Right lobe of liver (tissue), 6 donors: ENCODE measurements at places on chromosomes 12 and 14. TPM values are rescaled to one million over a fixed set of nuclear protein-coding genes. Genes with fewer than 3 reads are reported as not detected.

- H3K36me3 ChIP-seq = no peaks in the 10 kb centered on the region
- no peak overlapping the region for H3K27ac ChIP-seq
- H3K27me3 ChIP-seq = no peaks in the 10 kb centered on the region
- H3K4me3 ChIP-seq = no peak overlapping the region
- H3K4me1 ChIP-seq = no peaks in the 10 kb centered on the region
These were observed 159.3 kb upstream of the FOXN3 start for GRCh38 chr14:89576145-89576927.

GRCh38 chr14:91573894-91574837, 64.1 kb upstream of the PPP4R3A start:
- no peaks in the 10 kb centered on the region for H3K4me1 ChIP-seq
- no peaks in the 10 kb centered on the region for H3K36me3 ChIP-seq
- peak; percentile 76 for DNase-seq
- no peak overlapping the region for H3K27ac ChIP-seq
- H3K4me3 ChIP-seq = peak overlapping the region; percentile 42

- no peaks in the 10 kb centered on the region for H3K36me3 ChIP-seq
- no peak overlapping the region for H3K27ac ChIP-seq
- no peak overlapping the region for H3K4me3 ChIP-seq
- H3K4me1 ChIP-seq = no peaks in the 10 kb centered on the region
These were observed 12.8 kb upstream of the TESC start for GRCh38 chr12:117111821-117112595.

APOF gene
- total RNA-seq = 112 TPM

IGF1 gene
- 18.9 TPM for total RNA-seq

DNA sequence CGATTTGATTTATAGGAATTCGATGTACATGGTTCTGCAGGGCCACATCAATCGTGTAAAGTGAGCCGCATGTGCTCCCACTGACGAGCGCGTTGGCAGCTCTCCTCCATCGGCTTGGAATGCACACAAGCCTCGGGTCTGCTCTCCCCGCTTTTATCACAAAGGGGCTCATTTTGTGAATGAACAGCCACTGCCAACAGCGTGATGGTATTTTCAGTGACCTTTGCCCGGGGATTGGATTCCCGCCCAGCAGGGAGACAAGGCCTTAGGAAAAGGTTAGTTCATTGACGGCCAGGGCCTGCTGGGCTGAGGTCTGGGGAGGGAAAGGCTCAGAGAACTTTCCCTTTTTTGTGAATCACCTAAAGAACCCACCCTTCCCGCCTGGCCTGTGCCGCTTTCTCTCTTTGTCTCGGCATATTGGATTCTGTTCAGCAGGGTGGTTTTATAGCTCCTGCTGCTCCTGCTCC, 232.1 kb downstream of the MSRB3 start:
- H3K27me3 ChIP-seq = no peaks in the 10 kb centered on the region
- DNase-seq = peak; percentile 87
- H3K36me3 ChIP-seq = no peaks in the 10 kb centered on the region
- peaks cover 3% of the 10 kb centered on the region for H3K4me1 ChIP-seq
- no peak overlapping the region for H3K27ac ChIP-seq

TTC9 gene
- 5.2 TPM for total RNA-seq

DAO gene
- total RNA-seq = 50.1 TPM

NOS1 gene
- total RNA-seq = 0.12 TPM

KCNA1 gene
- not detected for total RNA-seq

CLEC4C gene
- not detected for total RNA-seq

GRCh38 chr14:103527408-103528145, 1.4 kb upstream of the TRMT61A start:
- peaks cover 38% of the 10 kb centered on the region for H3K4me1 ChIP-seq
- no peak for DNase-seq
- H3K4me3 ChIP-seq = no peak overlapping the region

TMEM132C gene
- not detected for total RNA-seq

DNA sequence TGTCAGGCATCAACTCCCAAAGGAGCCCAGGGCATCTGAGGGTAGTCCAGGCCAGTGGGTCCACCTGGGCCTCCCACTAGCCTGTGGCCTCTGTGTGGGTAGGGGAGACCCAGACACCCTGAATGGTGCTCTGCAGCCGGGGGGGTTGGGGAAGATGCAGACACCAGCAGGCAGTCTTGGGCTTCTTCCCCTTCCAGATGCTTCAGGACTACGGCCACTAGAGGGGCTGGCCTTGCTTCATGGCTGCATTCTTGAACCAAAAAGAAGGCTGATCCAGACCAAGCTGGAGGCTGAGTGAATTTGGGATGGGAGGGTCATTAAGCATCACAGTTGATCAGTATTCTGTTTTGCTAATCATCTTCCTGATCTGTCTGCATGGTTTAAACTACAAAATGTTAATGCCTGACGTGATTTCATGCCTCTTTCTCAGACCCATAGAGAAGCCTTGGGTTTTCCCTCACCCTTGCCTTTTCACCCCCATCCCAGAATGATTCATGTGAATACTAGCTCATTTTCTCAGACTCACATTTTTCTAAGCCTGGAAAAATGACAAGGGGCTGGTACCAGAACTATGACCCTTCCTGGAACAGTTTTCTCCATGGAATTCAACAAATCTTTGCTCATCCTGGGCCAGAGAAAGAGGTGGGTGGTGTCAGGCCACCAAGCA, 134.2 kb downstream of the NTF3 start:
- no peaks in the 10 kb centered on the region for H3K27me3 ChIP-seq
- DNase-seq = no peak
- no peak overlapping the region for H3K4me3 ChIP-seq
- H3K4me1 ChIP-seq = no peaks in the 10 kb centered on the region

CACNA1C gene
- total RNA-seq = 0.74 TPM

CCDC196 gene
- 5.6 TPM for total RNA-seq

GRCh38 chr14:100224229-100224866, 14.6 kb upstream of the YY1 start:
- H3K4me3 ChIP-seq = no peak overlapping the region
- H3K27me3 ChIP-seq = no peaks in the 10 kb centered on the region
- no peaks in the 10 kb centered on the region for H3K4me1 ChIP-seq
- H3K36me3 ChIP-seq = no peaks in the 10 kb centered on the region
- H3K27ac ChIP-seq = no peak overlapping the region

DNA sequence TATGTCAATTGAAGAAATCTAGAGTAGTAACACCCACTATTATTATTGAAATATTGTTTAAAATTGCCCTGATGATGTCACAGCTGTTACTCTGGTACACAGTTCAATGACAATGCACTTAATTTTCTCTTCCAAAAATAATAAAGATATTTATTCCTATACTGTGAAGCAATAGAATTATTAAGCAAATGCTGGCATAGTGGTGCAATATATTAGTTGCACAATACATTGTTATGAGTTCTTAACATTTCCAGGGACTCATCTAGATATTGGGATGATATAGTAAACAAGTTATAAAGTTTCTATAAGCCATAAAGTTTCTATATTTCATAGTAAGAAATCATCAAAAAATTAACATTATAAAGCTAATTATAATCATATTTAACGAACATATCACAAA, 897.8 kb downstream of the LRFN5 start:
- no peak overlapping the region for H3K4me3 ChIP-seq
- no peaks in the 10 kb centered on the region for H3K36me3 ChIP-seq
- no peak overlapping the region for H3K27ac ChIP-seq
- H3K4me1 ChIP-seq = no peaks in the 10 kb centered on the region
- no peaks in the 10 kb centered on the region for H3K27me3 ChIP-seq

SERPINA9 gene
- total RNA-seq = not detected

DNA sequence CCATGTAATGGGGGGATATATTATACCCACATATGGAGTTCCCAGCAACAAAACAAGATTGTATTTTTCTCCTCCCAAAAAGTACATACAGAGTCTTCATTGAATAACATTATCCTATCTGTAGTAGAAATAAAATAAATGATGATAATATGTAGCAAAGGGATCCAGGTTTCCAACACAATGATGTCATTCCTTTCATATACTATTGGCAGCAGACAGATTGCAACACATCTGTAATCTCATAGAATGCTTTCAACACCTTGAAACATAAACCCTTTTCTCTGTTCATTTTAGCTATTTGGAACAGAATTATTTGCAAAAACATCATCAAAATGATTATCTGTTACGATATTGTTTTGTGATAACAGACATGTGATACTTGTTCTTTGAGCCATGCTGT, 317.6 kb downstream of the DPF3 start:
- no peaks in the 10 kb centered on the region for H3K36me3 ChIP-seq
- no peak overlapping the region for H3K4me3 ChIP-seq
- no peaks in the 10 kb centered on the region for H3K4me1 ChIP-seq
- no peak overlapping the region for H3K27ac ChIP-seq
- H3K27me3 ChIP-seq = no peaks in the 10 kb centered on the region

TROAP gene
- 2.6 TPM for total RNA-seq

DNA sequence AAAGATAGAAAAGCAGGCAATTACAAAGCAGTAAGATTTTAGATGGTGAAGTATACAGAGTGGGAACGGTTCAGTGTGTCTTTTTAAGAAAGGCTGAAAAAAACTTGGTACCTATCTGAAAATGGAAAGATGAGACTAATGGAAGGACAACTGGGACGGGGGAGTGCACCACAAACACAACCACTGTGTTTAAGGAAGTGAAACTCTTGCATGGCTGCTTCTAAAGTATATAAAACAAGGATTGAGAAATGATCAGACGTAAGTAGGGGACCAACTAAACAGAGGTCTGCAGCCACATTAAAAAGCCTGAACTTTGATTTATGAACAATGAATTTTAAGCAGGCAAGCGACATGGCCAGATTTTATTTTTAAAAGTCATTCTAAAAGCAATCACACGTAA, 328.6 kb downstream of the MDGA2 start:
- no peak overlapping the region for H3K27ac ChIP-seq
- no peaks in the 10 kb centered on the region for H3K4me1 ChIP-seq

DNA sequence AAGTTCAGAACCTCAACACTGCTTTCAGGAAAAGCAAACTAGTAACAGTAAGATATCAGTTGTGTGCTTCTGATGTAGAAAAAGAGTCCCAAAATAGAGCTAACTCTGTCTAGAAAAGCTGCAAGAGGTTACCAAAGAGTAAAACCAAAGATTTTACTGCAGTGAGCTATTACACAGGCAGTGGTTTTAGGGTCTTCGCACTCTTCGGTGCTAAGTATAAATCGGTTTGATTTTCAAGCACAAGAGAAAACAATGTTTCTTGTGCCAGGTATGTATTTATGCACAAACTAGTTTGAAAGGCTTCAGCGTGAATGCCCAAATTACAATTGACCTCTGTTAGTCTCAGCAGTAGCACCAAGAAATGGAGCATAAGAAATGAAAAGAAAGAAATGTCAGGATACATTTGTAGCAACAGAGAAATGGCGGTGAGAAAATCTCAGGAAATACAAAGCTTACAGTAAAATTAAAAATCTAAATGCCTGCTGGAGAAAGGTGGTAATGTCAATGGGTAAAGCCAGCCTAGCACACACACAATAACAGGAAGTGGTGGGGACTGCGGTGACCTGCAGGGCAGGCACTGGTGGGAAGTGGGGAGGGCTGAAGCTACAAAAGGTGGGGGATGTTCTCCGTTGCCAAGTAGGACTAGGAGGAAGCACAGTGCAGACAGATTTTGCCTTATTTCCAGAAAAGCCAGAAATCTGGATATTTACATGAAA, 18.0 kb upstream of the DYRK2 start:
- H3K36me3 ChIP-seq = no peaks in the 10 kb centered on the region
- H3K4me3 ChIP-seq = no peak overlapping the region

GRCh38 chr12:25866586-25867378, 91.7 kb upstream of the RASSF8 start:
- DNase-seq = no peak
- H3K4me3 ChIP-seq = no peak overlapping the region
- H3K36me3 ChIP-seq = no peaks in the 10 kb centered on the region
- H3K27me3 ChIP-seq = no peaks in the 10 kb centered on the region
- no peaks in the 10 kb centered on the region for H3K4me1 ChIP-seq

GRCh38 chr12:105224399-105224798, 11.6 kb downstream of the APPL2 start:
- no peak overlapping the region for H3K27ac ChIP-seq
- H3K4me3 ChIP-seq = no peak overlapping the region
- H3K27me3 ChIP-seq = no peaks in the 10 kb centered on the region
- peaks cover 3% of the 10 kb centered on the region for H3K36me3 ChIP-seq

CISTR gene
- not detected for total RNA-seq

DNA sequence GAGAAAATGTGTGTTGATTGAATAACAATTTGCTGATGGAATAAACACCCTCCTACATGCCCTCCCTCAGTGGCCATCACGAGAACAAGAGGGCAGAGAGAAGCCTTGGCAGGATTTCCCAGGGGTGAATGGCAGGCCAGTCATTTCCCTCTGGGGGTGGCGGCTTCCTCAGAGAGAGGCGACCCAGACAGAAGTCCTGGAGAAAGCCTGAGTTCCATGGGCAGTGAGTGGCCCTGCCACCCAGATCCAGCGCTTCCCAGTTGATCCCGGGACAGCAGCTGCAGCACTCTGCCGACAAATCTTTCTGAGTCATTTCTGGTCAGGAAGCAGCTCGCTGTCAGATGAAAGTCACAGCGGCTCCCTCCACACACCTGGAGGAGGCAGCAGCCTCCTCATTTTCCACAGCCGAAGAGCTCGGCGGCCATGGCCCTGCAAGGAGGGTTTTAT, 123.0 kb downstream of the SCARB1 start:
- H3K4me1 ChIP-seq = peaks cover 25% of the 10 kb centered on the region
- no peak overlapping the region for H3K27ac ChIP-seq
- no peaks in the 10 kb centered on the region for H3K27me3 ChIP-seq
- no peak overlapping the region for H3K4me3 ChIP-seq
- no peaks in the 10 kb centered on the region for H3K36me3 ChIP-seq
- DNase-seq = peak; percentile 85

GRCh38 chr14:33237115-33237740, 298.5 kb downstream of the NPAS3 start:
- H3K4me1 ChIP-seq = no peaks in the 10 kb centered on the region
- no peaks in the 10 kb centered on the region for H3K27me3 ChIP-seq
- no peak overlapping the region for H3K4me3 ChIP-seq
- no peak for DNase-seq

DNA sequence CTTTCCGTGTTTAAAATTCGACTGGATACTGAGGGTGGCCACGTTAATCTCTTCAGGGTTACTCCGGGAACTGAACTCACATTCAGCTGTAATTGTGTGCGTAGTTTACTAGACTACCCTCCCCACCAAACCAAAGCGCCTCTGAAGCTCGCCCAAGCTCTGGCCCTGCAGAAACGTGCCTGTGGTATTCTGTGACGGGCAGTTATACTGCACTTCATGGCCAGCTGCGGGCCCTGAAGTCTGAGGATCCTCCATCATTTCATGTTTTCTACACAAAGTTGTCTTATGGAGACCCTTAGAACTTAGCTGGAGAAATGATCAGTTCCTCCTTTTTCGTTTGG, 688 bp downstream of the ZNF26 start:
- no peaks in the 10 kb centered on the region for H3K4me1 ChIP-seq
- H3K4me3 ChIP-seq = peak overlapping the region; percentile 84
- no peaks in the 10 kb centered on the region for H3K27me3 ChIP-seq
- no peak for DNase-seq

ARMH4 gene
- total RNA-seq = 0.25 TPM
